Activated T-cell treated with anti-CD3 and anti-CD28 coated beads, Interleukin-2, amount 50 U/mL, for 48 hours (primary cell): ENCODE measurements at places on chromosomes 7 and 10.

DNA sequence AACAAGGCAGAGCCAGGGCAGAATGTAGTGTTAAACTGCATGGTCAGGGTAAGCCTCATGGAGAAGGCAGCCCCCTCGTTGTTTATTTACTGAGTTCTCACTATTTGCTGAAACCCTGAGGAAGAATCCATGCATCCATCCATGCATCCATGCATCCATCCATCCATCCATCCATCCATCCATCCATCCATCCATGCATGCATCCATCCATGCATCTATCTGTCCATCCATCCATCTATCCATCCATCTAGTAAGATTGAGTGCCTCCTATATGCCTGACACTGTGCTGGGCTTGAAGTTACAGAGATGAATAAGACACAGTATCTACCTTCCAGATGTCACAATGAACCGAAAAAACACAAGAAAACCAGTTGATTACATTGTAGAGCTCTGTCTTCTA lies 201.4 kb upstream of the AGK start:
- no peak for DNase-seq

- no peak for DNase-seq
These were observed 102.8 kb upstream of the CDK13 start for GRCh38 chr7:39847227-39847626.

- DNase-seq = peak; percentile 37
These were observed 513 bp downstream of the ODAD2 start for GRCh38 chr10:27998178-27998953.

- DNase-seq = no peak
These were observed 61.1 kb downstream of the PWWP2B start for GRCh38 chr10:132458071-132458585.

DNA sequence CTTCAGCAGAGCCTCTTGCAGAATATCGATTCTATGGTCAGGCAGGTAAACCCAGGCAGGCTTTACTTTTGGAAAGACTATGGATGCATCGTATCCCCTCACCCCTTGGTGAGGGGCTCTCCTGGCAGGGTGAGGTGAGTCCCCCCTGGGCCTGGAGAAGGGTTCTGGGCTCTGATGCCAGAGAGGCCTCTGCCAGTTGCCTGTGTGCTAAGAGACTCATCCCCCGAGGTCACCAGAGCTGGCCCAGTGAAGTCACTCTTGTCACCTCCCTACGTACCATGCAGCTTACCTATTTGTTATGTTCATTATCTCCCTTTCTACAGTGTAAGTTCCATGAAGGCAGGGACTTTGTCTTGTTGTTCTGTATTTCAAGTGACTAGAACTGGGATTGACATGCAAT lies 51.3 kb downstream of the TSPAN15 start:
- no peak for DNase-seq

DNA sequence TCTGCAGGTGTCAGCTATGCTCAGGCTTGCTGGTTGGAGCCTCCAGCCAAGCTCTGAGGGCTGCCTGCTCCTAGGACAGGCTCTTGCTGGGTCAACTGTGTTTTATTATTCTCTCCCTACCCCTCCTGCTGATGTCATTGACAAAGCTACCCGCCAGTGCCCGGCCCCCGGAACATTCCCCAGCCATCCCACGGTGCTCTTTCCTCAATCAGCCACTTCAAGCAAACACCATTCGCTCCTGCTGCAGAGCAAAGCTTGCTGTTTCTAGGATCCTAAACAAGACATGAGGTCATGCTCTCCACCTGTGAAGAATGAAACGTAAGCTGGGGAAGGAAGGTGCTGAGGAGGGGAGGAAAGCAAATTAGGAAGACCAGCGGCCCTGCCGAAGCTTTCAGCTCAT lies 2.1 kb upstream of the C10orf71 start:
- DNase-seq = no peak

DNA sequence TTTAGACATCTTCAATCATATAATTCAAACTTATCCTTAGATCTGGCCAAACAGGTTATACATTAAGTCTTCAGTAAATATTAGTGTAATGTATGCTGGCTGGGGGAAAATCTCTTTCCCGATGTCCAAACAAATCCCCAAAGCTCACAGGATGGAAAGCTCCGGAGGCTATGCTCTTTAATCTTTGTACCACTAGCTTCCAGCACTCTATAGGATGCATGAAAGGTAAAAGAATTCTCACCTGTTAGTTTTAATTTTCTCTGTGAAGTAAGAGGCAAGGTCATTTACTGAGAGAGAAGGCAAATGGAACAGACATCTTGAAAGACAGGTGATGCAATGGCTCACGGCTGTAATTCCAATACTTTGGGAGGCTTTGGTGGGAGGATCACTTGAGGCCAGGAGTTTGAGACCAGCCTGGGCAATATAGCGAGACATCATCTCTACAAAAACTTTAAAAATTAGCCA lies 99.8 kb upstream of the KIF5B start:
- DNase-seq = no peak

DNA sequence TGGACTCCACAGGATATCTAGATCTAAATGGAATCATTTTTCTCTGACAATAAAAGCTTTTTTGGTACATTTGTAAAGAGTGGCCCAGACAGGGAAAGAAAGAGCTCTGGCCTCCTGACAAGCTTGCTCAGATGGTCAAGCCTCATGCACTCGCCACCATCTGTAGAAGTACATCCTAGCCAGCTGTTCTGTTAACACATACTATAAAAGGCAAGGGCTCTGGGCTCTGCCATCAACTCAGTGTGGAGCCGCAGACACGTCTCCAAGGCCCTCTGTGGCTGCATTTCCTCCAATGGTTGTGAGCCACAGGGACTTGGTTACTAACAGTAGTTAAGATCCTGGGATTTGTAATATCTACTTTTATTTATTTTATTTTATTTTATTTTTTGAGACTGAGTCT lies 70.8 kb upstream of the KDM7A start:
- no peak for DNase-seq

GRCh38 chr10:14578060-14578952 lies 196.4 kb downstream of the FAM107B start:
- DNase-seq = no peak

- no peak for DNase-seq
These were observed 578.9 kb downstream of the ZWINT start for GRCh38 chr10:55782181-55782580.

- no peak for DNase-seq
These were observed 351.8 kb upstream of the ETV1 start for GRCh38 chr7:14341200-14341775.

DNA sequence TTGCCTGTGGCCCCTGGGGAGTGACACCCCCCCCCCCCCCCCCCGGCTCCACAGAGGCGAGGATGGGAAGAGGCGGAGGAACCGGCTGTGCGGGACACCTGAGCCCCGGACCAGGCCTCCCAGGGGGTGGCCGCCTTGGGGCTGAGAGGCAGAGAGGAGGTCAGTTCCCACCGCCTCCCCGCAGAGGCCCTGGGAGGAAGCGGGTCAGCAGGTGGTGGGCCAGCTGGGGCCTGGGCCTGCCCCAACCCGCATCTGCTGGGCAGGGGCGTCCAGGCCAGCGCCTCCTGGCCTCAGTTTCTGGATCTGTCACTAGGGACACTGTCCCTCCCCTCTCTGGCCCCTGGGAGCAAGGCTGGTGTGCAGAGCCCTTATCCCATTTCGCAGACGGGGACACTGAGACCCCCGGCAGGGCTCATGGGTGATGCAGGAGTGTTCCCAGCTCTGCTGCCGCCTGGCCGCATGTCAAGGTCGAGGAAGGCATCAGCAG lies 14.6 kb upstream of the LFNG start:
- no peak for DNase-seq

DNA sequence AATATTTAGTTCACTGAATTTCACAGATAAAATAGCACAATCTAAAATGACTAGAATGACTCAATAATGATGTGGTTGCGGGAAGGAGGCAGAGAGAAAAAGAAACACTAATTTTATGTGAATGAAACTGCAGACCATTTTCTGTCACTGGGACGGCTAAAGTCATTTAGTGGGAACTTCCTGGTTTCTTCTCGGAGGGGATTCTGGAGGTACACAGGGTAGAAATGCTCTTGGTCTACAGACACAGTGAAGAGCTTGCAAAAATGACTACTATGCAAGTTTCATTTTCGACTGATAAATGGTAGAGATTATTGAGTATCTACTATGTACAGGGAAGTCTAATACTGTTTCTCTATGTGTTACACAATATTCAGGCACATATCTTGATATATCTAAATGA lies 63.5 kb upstream of the LRRN3 start:
- no peak for DNase-seq

- DNase-seq = no peak
These were observed 216.3 kb downstream of the GFRA1 start for GRCh38 chr10:116056445-116057293.

DNA sequence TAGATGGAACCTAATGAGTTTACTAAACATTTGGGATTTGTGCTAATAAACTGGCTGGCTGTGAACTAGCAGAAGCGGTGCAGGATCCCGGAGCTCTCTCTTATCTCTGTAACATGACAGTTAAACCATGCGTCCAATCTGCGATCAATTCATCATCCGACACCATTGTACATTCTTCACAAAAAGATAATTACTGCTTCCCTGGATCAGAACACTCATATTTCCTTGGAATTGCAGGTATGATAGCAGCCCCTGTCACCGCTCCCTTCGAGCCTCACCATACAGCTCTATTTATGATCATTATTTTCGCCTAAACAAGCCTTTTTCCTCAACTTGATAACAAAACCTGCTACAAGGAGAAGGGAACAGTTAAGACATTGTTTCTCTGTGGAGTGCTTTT lies 18.5 kb downstream of the EBF3 start:
- DNase-seq = no peak
